Activated CD4-positive, alpha-beta T cell treated with anti-CD3 and anti-CD28 coated beads, Interleukin-2, amount 10 ng/mL, durations not matched to agents 7 days and 5 days (primary cell): ENCODE measurements at places on chromosomes 6 and 20. TPM values are rescaled to one million over a fixed set of nuclear protein-coding genes. Genes with fewer than 3 reads are reported as not detected.

The PTGIS gene
- 0.40 TPM for total RNA-seq

The GPLD1 gene
- total RNA-seq: 0.10 TPM

The MROH8 gene
- total RNA-seq: 3.0 TPM

The LY6G5C gene
- total RNA-seq: 1.7 TPM

The FOXQ1 gene
- not detected for total RNA-seq

The GNMT gene
- 1.1 TPM for total RNA-seq

The MEP1A gene
- not detected for total RNA-seq

The KCNQ5 gene
- 2.6 TPM for total RNA-seq

The LY6G6C gene
- total RNA-seq: not detected

The MCCD1 gene
- total RNA-seq: not detected

- peak overlapping the region; percentile 78 for H3K4me3 ChIP-seq
- H3K36me3 ChIP-seq: no peaks in the 10 kb centered on the region
- H3K27ac ChIP-seq: peak overlapping the region; percentile 84
- peaks cover 51% of the 10 kb centered on the region for H3K27me3 ChIP-seq
Measured at GRCh38 chr6:138107752-138108592, 753 bp upstream of the PERP start.

- H3K36me3 ChIP-seq: no peaks in the 10 kb centered on the region
- peaks cover 20% of the 10 kb centered on the region for H3K4me1 ChIP-seq
- peaks cover 38% of the 10 kb centered on the region for H3K27me3 ChIP-seq
- no peak for DNase-seq
Measured at GRCh38 chr20:45308117-45308778, at the start of gene MATN4. TSS of gene MATN4 (minus strand) at chr20:45308299. CDS start at chr20:45305582, 2,717 bp downstream.

- H3K4me1 ChIP-seq: peaks cover 64% of the 10 kb centered on the region
- peaks cover 64% of the 10 kb centered on the region for H3K36me3 ChIP-seq
- H3K4me3 ChIP-seq: no peak overlapping the region
- no peak for DNase-seq
- H3K27ac ChIP-seq: peak overlapping the region; percentile 39
- H3K27me3 ChIP-seq: no peaks in the 10 kb centered on the region
Measured at GRCh38 chr6:89944826-89945407, 50.6 kb downstream of the GJA10 start.

GRCh38 chr6:161011492-161012480 lies 20.2 kb downstream of the MAP3K4 start:
- peaks cover 2% of the 10 kb centered on the region for H3K4me1 ChIP-seq
- H3K27ac ChIP-seq: no peak overlapping the region
- no peaks in the 10 kb centered on the region for H3K27me3 ChIP-seq
- DNase-seq: no peak
- peaks cover 7% of the 10 kb centered on the region for H3K36me3 ChIP-seq

GRCh38 chr6:157099912-157100593 lies 223.3 kb downstream of the TMEM242 start:
- peak overlapping the region; percentile 84 for H3K27ac ChIP-seq
- H3K36me3 ChIP-seq: peaks cover 26% of the 10 kb centered on the region
- H3K4me1 ChIP-seq: peaks cover 32% of the 10 kb centered on the region
- no peaks in the 10 kb centered on the region for H3K27me3 ChIP-seq

GRCh38 chr20:33563788-33564187 lies 73.9 kb downstream of the CBFA2T2 start:
- H3K27ac ChIP-seq: no peak overlapping the region
- no peaks in the 10 kb centered on the region for H3K27me3 ChIP-seq
- peaks cover 2% of the 10 kb centered on the region for H3K4me1 ChIP-seq
- no peaks in the 10 kb centered on the region for H3K36me3 ChIP-seq

DNA sequence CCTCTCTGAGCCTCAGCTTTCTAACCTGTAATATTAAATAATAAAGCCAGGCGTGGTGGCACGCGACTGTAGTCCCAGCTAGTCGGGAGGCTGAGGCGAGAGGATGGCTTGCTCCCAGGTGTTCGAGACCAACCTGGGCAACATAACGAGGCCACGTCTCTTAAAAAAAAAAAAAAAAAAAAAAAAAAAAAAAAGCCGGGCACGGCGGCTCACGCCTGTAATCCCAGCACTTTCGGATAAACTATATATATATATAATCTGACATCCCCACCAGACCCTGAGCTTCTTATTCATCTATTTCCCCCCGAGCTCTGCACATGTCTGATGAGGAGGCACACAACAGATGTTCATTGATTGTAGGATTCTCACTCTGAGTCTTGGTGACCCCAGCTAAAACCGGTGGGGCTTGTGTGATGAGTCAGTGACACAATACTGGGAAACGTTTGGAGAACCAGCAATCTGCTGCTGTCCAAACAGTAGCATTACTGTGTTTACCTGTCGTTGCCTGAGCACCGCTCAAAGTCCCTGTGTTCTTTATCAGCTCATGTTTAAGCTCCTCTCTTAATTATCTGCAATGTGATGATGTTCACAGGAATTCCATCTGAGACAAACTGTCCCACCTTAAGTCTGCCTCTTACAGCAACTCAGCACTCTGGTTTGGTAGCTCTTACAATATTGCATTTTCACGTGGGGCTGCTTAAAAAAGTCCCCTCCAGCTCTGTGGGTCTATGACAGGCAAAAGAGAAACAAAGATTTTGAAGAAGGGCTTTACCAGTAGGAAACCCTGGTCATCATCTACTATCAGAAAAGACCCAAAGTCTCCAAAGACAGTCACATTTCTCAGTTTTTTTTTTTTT lies 1.0 kb upstream of the SPATA2 start:
- peak overlapping the region; percentile 91 for H3K4me3 ChIP-seq
- H3K27ac ChIP-seq: peak overlapping the region; percentile 99
- H3K36me3 ChIP-seq: no peaks in the 10 kb centered on the region
- H3K4me1 ChIP-seq: peaks cover 33% of the 10 kb centered on the region

GRCh38 chr6:127496471-127496870 lies 22.7 kb downstream of the MTCL3 start:
- DNase-seq: no peak
- peaks cover 2% of the 10 kb centered on the region for H3K36me3 ChIP-seq
- H3K4me3 ChIP-seq: no peak overlapping the region
- H3K4me1 ChIP-seq: peaks cover 9% of the 10 kb centered on the region
- no peak overlapping the region for H3K27ac ChIP-seq
- H3K27me3 ChIP-seq: peaks cover 9% of the 10 kb centered on the region

DNA sequence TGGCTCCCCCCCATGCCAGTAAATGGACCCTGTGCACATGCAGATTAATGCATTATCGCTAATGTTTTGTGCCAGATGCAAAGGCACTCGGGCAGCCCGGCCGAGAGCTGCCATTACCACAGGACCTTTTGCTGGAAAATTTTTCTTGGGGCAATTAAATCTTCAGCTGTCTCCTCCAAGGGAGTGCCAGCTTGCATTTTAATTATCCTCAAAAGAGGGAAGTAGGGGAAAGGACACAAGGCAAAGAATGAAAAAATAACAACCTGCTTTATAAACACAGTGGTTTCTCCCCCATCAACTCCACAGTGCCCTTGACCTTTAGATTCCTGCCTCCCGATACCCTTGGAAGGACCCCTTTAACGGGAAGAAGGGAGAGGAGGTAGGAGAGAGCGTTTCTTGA lies 48.2 kb downstream of the PDYN start:
- no peak overlapping the region for H3K4me3 ChIP-seq
- peaks cover 36% of the 10 kb centered on the region for H3K27me3 ChIP-seq
- no peak for DNase-seq
- no peaks in the 10 kb centered on the region for H3K36me3 ChIP-seq
- H3K4me1 ChIP-seq: no peaks in the 10 kb centered on the region

- H3K4me1 ChIP-seq: peaks cover 28% of the 10 kb centered on the region
- H3K36me3 ChIP-seq: peaks cover 12% of the 10 kb centered on the region
- H3K27me3 ChIP-seq: no peaks in the 10 kb centered on the region
- peak overlapping the region; percentile 94 for H3K27ac ChIP-seq
Measured at GRCh38 chr6:26016245-26016962, 53.8 kb downstream of the TRIM38 start.

DNA sequence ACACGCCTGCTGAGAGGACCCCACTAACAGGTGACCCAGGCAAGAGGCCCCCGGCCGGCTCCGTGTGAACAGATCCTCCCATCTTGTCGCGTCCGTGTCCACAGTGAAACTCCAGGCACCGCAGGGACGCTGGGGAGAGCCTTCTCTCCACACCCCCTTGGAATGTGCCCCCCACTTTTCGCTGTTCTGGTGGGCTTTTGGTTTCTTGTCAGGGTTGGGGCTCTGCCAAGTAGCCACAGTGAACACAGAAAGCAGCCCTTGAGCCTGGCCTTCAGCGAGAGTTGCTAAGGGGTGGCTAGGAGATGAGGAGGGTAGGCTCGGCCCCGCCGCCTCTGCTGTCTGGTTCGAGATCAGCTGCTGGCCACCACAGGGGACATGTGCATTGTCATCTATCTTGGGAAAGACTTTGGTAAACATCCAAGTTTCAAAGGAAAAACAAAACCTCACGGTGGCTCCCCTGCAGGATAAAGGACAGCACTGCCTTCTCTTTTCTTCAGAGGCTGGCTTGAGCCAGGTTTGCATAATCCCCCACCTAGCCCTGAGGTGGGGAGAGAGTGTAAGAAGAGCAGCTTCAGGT lies 22.7 kb downstream of the SYNDIG1 start:
- H3K4me1 ChIP-seq: no peaks in the 10 kb centered on the region
- H3K27me3 ChIP-seq: no peaks in the 10 kb centered on the region
- H3K27ac ChIP-seq: no peak overlapping the region
- H3K4me3 ChIP-seq: no peak overlapping the region

GRCh38 chr6:167148021-167148420 lies 9.8 kb downstream of the GPR31 start:
- no peak for DNase-seq
- H3K36me3 ChIP-seq: no peaks in the 10 kb centered on the region
- H3K27me3 ChIP-seq: peaks cover 4% of the 10 kb centered on the region

DNA sequence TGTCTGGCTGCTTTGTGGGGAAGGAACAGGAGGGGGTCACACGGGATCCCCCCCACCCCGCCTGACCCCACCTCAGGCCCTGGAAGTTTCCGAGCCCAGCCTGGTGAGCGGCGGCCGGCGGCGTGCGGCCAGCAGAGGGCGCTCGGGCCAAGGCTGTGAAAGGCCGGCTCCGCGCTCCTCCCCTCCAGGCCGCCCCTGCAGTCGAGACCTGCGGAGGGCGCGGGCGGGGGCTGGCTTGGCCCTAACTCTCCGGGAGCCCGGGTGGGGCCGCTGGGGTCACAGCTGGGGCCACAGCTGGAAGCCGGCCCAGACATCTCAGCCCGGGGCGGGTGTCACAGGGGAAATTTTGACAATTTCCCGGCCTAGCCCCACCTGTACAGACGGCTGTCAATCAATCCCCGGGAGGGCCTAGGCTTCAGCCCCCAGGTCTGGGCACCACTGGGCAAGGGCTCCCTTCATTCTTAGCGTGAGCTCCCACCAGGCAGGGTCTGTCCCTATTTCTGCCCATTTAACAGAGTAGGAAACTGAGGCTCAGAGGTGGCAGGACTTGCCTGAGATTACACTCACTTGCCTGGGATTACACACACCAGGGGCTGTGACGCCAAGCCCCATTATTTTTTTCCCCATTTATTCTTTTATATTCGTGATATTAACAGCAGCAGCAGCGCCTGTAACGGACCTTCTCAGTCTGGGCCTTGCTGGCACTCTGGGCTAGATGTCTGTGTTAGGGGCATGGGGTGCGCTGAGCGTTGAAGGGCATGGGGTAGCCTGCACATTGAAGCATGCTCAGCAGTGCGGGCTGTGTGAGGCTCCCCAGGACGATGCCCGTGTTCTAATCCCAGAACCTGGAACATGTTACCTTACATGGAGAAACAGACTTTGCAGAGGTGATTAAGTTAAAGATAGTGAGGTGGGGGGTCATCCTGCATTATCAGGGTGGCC lies 23.0 kb downstream of the ZBP1 start:
- H3K27me3 ChIP-seq: peaks cover 15% of the 10 kb centered on the region
- H3K36me3 ChIP-seq: no peaks in the 10 kb centered on the region
- H3K27ac ChIP-seq: peak overlapping the region; percentile 1
- DNase-seq: peak; percentile 69
- peaks cover 21% of the 10 kb centered on the region for H3K4me1 ChIP-seq

GRCh38 chr6:130158056-130158455 lies 64.7 kb downstream of the SAMD3 start:
- H3K36me3 ChIP-seq: peaks cover 40% of the 10 kb centered on the region
- H3K27ac ChIP-seq: no peak overlapping the region
- no peak for DNase-seq

GRCh38 chr6:114334237-114334636 lies 8.6 kb downstream of the HS3ST5 start:
- no peaks in the 10 kb centered on the region for H3K4me1 ChIP-seq
- no peak overlapping the region for H3K27ac ChIP-seq
- no peaks in the 10 kb centered on the region for H3K36me3 ChIP-seq
- peaks cover 1% of the 10 kb centered on the region for H3K27me3 ChIP-seq
- no peak for DNase-seq

- peaks cover 2% of the 10 kb centered on the region for H3K36me3 ChIP-seq
- no peak overlapping the region for H3K27ac ChIP-seq
- peaks cover 5% of the 10 kb centered on the region for H3K27me3 ChIP-seq
- DNase-seq: no peak
- no peak overlapping the region for H3K4me3 ChIP-seq
- peaks cover 20% of the 10 kb centered on the region for H3K4me1 ChIP-seq
Measured at GRCh38 chr6:110541701-110542309, 65.4 kb upstream of the SLC22A16 start.

DNA sequence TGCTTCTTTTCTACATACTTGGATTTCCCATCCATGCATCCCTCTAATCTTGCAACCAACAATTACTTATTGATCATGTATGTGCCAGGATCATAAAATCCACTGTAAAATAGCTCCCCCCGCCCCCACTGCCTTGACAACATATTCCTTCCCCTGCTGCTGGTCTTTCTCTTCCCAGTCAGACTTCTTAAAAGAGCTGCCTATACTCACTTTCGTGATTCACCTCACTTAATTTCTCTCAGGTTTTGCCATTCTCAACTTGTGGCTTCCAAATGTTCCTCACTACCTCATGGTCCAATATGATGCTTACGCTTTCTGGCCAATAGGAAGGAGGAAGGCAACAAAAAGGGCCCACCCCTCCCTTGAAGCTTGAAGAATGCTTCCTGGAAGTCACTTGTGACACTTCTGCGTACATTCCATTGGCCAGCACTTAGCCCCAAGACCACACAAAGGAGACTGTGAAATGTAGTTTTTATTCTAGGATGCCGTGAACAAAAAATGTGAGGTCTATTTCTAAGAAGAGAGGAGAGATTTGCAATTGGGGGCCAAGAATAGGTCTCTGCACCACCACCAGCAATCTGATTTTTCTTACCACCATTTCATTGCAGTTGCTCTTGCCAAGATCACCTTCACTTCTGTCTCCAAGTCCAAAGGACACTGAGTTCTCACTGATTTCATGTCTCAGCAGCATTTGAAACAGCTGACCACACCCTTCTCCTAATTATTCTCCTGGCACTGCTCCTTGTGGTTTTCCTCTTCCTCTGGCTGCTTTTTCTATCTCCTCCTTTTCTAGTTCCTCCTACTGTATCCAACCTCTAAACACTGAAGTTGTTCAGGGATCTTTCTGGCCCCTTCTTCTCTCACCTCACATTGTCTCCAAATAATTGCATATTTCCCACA lies 30.8 kb downstream of the CD164 start:
- peaks cover 35% of the 10 kb centered on the region for H3K36me3 ChIP-seq
- H3K4me1 ChIP-seq: peaks cover 11% of the 10 kb centered on the region
- DNase-seq: no peak
- H3K4me3 ChIP-seq: no peak overlapping the region
- no peaks in the 10 kb centered on the region for H3K27me3 ChIP-seq

- H3K36me3 ChIP-seq: peaks cover 37% of the 10 kb centered on the region
- peaks cover 97% of the 10 kb centered on the region for H3K4me1 ChIP-seq
- peak overlapping the region; percentile 90 for H3K27ac ChIP-seq
Measured at GRCh38 chr6:90462102-90462501, 124.8 kb downstream of the MAP3K7 start.
